ENCODE measurements at places on chromosomes 5 and 9.

GRCh38 chr9:71797266-71797665, 29.0 kb upstream of the CEMIP2 start:
- no peak for DNase-seq

DNA sequence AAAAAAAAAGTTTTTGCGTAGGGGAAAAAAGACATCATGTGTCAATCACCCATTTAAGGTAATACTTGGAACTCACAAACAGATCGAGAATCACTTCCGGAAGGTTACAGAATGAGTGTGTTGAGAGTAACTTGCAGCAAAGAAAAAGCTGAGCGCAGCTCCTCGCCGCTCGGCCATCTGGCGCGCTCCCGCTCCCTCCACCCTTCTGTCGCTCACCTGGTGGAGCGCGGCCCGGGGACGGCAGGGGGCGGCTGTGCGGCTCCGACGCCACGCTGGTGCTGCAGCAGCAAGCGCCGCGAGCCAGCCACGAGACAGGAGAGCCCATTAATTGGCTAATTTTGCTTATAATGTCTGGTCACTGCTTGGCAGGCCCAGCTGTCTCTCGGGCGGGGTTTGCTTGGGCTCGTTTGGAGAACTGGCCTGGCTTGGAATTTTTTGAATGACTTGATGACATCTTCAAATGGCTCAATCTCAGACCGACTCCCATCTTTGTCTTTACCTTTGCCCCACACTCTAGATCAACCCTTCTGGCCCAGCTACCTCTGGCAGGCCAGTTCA, 601.8 kb downstream of the CCDC171 start:
- no peak for DNase-seq

GRCh38 chr9:19288081-19288480, 57.6 kb downstream of the DENND4C start:
- DNase-seq = no peak

GRCh38 chr9:78053627-78054026, 22.0 kb upstream of the GNAQ start:
- no peak for DNase-seq

Measured in A549 (cell line).